Stimulated activated CD4-positive, alpha-beta T cell treated with anti-CD3 and anti-CD28 coated beads, Interleukin-4, amount 100 ng/mL, for 1 hour (primary cell): ENCODE measurements at places on chromosomes 6 and 20.

DNA sequence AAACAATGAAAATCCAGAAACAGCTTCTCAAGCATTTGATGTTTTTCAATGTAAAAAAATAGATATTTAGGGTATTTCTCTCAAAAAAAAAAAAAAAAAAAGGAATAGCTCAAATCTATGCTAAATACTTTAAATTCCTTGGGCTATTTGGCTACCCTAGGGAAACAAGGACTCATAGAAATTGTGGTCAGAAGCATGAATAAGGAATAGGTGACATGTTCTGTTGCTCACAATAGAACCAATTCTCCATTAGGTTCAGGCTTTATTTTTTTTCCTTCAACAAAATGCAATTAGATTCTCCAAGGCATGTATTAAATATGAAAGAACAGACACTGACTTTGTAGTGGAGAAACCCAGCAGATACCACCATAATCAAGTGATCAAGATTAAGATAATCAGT lies 904.3 kb upstream of the FLRT3 start:
- no peak for DNase-seq

GRCh38 chr6:75997696-75998095 lies 74.8 kb downstream of the IMPG1 start:
- no peak for DNase-seq

GRCh38 chr6:46521464-46521971 lies 30.3 kb upstream of the RCAN2 start:
- DNase-seq: no peak

- DNase-seq: no peak
Observed at GRCh38 chr6:54044059-54044458, 67.2 kb upstream of the MLIP start.

- no peak for DNase-seq
Observed at GRCh38 chr6:116090251-116090650, 10.4 kb upstream of the NT5DC1 start.

DNA sequence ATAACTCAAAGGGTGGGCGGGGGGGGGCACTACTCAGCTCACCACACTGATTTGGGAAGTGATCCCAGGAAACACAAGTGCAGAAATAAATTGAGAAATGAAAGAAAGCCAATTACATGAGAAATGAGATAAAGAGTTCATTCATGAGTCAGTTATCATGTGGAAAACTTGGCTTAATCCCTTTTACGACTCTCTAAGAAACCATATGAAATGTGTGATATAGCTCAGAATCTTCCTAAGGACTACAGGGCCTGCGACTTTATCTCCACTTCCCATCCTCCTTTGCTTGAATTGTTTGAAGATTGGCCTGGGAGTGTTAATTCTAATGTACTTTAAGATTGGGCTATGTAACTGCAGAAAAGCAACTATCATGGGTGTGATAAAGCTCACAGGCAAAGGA lies 3.6 kb upstream of the BTN2A2 start:
- no peak for DNase-seq

- DNase-seq: no peak
Observed at GRCh38 chr6:160071805-160072690, 49.6 kb upstream of the SLC22A1 start.

DNA sequence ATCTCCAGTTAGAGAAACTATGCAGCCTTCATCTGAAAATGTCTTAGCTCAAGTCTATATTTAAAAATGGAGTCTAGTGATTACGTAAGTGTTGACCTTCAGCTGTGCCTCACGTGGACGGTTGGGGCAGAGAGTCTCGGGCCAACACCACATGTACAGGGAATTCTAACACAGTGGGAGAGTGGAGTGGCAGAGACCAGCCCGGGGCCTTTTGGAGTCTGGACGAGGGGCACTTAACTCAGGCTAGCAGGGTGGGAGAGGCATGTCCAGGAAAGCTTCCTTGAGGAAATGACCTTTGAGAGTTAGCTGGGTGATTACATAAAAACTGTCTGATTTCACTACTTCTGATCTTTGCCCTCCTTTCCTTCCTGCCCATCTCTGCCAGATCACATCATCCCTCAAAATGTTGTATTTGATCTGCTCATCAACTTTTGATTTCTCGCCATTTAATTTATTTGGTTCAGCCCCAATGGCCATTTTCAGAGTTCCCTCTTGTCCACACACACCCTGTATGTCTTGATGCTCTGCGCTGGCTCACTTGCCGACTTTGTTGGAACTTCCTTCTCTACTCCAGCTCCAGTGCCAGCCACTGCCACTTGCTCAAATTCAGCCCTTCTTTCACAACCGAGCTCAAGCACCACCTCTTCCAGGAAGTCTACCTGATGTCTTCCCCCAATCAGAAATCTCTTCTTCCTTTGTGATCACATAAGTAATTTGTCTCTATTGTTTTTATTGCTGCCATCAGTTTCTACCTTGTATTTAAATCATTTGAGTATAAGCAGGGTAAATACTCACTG lies 2.6 kb downstream of the ARMC2 start:
- no peak for DNase-seq

DNA sequence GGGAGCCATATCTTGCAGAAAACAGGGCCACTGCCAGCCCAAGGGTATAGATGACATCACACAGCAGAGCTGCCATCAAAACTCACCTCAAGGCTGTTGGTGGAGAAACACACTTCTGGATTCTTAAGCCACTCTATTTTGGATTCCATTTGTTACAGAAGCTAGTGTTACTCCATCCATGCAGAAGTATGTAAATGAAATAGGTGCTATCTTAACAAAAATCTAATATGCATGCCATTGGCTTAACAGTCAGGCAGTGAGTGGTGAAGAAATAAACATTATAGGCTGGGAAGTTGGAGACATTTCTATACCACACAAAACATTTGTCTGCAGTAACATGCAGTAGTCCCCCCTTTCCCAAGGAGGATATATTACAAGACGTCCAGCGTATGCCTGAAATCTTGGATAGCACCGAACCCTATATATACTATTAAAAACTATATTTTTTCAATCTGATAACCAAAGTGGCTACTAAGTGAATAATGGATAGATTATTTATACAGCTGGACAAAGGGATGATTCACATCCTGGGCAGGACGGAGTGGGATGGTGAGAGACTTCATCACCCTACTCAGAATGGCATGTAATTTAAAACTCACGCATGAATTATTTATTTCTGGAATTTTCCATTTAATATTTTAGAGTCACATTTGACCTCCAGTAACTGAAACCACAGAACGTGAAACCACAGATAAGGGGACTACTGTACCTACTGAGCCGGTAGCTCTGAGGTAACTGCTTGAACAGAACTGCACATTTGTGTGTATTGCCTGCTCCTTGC lies 160.0 kb upstream of the PLN start:
- DNase-seq: no peak

GRCh38 chr20:31913431-31914157 lies 38.3 kb downstream of the PDRG1 start:
- no peak for DNase-seq

GRCh38 chr6:162854734-162855191 lies 127.0 kb downstream of the PACRG start:
- no peak for DNase-seq
